ENCODE measurements at places on chromosomes 4 and X.

DNA sequence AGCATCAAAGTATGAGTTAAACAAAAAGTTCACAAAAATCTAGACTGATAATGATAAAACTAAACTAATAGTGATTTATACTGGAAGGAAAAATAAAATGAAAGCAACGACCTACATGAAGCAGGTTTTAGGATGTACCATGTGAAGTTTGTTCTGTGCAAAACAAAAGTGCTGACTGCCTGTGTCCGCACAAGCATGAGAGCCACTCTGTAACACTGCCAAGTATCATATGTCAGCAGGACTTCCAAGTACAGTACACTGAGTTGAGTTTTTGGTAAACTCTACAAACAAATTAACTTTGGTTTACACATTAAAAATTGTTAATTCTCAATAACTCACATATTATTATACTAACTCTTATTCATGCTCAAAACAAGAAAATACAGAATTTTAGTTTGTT is 459.0 kb downstream of the PDGFC start:
- peak; percentile 52 for DNase-seq

DNA sequence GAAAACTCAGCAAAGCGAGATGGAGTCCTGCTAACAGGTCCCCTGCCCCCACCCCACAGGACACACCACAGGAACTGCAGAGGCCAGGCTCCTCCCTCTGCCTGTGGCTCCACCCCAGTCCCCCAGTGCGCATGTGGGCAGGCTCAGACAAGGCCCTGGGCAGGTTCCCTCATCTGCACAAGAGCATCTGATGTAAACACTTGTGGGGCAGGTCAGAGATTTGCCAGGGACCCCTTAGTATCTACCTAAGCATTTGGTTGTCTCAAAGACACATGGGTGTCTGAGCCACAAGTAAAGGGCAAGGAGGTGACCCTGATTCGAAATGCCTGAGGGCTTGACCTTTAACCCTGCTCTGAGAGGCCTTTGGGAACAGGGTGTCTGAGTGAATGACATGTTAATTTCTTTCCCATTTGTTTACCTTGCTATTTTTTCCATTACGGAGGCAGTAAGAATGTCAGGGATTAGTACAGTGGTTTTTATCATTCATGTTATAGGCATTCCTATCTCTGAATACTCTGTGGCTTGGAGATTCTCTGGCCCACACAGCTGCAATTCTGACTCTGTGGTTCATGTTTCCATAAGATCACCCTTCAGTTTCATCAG is 85.3 kb downstream of the ZNF518B start:
- no peak for DNase-seq

- DNase-seq: peak; percentile 39
These were observed 67.9 kb upstream of the SOX3 start for GRCh38 chrX:140572724-140573123.

GRCh38 chrX:22748093-22748999 is 251.4 kb upstream of the DDX53 start:
- peak; percentile 39 for DNase-seq

DNA sequence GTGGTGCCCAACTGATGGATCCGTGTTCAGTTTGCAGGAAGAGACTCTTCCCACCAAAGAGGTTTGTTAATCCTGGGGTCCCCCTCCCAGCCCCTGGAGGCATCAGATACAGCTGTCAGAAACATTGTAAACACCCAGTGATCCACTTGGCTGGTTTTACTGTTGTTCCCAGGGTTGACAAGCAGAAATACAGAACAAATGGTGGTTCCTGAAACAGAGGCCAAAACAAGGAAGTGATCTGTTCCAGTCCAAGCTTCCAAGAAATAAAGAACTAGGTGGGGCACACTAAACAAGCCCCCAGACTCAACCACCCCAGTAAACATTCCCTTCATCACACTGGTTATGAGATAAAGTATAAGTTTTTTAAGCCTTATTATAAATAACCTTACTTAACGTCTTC is 1.4 kb downstream of the TMLHE start:
- no peak for DNase-seq

DNA sequence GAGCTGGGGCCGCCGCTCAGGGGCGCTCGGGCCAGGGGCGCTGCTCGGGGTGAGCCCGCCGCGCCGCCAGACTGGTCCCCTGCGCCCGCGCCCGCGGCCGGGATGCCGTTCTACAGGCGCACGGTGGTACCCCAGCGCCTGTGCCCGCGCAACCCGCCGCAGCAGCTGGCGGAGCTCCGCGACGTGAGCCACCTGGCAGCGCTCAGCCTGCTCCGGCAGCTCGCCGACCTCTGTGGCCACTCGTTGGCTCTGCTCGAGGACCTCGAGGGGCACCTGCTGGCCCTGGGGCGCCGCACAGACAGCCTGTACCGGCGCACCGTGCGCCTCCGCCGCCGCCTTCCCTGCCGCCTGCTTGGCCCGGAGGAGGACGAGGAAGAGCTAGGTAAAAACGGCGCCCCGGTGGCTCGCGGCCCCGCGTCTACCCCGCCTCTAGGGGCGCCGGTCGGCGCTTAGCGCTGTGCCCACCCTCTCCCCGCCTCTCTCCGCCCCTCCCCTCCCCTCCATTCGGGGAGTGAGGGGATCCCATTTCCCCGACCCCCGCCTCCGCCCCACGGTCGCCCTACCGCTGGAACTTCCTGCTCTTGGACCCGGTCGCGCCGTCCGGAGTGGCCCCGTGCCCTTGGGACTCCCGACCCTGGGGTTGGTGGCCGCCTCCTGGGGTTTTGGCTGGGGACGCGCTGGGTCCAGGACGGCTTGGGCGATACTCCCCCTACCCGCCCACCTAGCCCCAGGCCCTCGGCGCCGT is 513 bp downstream of the NHSL2 start:
- DNase-seq: no peak

- no peak for DNase-seq
These were observed 37.1 kb upstream of the GPM6B start for GRCh38 chrX:13854003-13854402.

GRCh38 chr4:1718095-1718850 is 2.9 kb downstream of the TMEM129 start:
- no peak for DNase-seq

- no peak for DNase-seq
These were observed 32.5 kb downstream of the ETDB start for GRCh38 chrX:135087867-135088266.

- peak; percentile 68 for DNase-seq
These were observed at the start of gene GPC4 for GRCh38 chrX:133415276-133416105. TSS of gene GPC4 (minus strand) at chrX:133415489. CDS start at chrX:133414965, 524 bp downstream.

DNA sequence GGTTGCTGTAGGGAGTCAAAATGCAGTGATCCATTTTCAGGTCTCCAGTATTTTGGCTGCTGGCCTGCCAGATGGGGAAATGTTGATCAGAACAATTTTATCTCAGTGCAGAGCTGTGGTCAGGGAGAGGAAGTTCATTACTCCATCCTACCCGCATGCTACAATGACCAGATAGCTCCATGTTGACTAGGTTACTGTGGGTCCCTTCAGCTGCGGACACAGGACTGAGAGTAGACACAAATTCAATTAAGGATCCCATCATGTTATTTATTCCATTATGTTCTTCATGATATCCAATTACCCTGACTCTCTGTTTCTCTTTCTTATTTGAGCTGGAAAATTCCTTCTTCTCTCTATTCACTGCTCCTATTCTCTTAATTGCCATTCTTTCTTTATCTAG is 16.3 kb downstream of the SYNPO2 start:
- no peak for DNase-seq

DNA sequence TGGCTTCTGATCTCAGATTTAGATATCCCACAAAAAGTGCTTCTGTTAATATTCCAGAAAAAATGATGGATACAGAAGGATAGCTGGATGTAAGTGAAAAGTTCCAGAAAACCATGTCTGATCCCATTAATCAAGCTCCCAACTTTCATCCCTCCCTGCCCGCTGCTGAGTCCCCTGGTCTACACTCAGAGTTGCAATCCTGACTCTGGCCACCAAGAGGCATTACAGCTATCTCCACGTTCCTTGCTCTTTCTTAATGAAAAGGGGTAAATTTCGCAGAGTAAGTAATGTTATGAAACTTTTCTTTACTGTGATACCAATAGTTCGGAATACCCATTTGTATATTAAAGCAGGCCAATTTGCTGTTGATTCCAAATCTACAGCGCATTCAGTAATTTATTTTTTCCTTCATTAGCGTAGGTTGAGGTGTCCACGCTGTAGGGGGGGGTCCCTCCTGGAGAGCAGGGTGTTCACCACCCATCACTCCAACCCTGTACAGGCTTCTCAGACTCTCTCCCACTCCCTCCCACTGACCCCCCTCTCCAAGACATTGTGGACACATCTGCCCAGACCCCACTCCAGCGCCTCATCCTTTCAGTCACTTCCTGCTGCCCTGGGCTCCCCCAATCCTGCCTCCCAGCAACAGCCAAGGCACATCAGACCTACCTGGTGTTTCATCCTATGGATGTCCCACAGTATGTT is 55.1 kb downstream of the RAB40A start:
- peak; percentile 52 for DNase-seq

DNA sequence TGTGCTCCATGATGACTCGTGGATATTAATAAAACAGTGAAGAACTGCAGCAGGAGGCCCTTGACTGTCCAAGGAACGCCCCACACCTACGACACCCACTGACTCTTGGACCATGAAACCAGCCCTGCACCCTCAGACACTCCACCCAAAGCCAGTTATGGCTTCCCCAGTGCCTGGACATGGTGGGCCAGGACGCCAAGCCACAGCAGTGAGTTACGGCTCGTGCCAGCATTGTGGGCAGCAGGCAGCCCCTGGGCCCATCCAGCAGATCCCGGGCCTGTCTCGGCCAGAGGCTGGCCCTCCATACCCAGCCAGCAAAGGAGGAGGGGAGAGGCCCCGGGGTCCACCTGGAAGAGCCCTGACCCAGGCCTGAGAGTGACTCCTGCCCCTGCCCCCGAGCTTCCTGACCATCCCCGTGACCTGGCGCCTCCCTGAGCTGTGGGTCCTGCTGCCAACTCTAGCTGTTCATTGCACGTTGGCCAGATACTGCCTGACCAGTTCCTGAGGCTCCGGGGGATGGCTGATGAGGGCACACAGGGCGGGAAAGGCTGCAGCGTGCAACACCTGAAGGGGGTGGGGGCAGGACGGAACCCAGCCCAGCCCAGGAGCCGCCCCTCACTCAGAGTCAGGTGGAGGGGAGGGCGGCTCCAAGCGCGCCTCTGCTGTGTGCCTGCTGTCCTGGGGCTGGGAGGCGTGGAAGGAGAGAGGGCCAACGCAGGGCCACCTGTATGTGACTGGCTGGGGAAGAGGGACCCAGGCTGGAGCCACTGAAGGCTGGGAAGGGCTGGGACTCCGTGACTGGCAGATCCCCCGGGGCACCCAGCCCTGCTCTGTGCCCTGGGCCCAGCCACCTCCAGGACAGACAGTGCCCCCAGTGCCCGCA is 739 bp downstream of the SLC49A3 start:
- no peak for DNase-seq

DNA sequence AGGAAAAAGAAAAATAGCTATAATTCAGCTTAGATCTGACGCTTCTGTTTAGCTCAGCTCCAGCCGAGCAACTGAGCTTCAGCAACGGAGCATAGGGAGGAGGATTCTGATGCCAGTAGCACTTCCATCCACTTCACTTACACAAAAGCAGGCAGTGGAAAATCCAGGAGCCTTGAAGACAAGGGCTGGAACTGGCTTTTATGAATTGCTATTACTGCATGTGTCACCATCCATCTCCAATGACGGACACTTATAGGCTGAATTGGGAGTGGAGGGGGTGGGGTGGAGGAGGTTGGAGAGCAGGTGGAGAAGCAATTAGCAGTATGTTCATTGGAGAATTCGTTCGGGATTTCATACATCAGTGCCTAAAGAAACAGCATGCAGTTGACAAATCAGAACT is 15.6 kb downstream of the ENOX2 start:
- no peak for DNase-seq

DNA sequence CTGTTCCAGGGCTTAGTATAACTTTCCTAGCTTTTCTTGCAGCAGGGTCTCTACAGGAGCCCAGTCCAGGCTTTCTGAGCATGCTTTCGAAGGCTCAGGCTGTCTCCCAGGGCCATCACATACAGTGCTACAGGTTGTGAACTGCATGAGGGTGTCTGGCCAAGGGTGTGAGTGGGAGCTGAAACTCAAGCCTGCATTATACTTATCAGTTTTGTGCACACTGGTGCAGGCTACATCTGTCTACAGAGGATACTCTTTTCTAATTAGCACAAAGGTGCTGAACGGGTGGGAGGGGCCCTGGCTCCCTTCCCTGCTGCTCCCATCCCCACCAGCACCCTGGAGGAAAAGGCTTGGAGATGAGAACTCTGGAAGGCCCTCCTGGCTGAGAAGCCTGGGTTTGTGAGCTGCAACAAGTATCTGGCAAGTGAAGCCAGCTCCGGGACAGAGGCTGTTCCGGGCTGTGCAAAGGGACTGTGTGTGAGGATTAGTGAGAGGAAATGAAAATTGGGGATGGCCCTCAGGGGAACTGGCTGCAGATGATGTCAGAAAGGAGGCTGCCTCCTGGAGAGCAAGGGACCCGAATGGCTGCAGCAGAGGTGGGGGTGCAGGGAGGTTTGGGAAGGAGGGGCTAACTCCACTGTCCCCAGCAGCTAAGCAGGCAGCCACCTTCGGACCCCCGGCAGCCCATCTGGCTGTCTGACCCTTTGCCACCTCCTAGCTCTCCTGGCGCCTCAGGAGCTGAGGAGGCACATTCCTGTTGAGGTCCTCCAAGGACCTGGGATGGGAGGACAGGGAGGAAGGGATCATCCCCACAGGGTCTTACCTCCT is 68.5 kb downstream of the EFNB1 start:
- DNase-seq: no peak

GRCh38 chrX:20383477-20383876 is 116.8 kb upstream of the RPS6KA3 start:
- no peak for DNase-seq

- peak; percentile 30 for DNase-seq
These were observed 161.0 kb upstream of the S100G start for GRCh38 chrX:16488959-16489358.

- DNase-seq: no peak
These were observed 556 bp downstream of the ATP5ME start for GRCh38 chr4:673349-674091.

- no peak for DNase-seq
These were observed 834.6 kb upstream of the AMOT start for GRCh38 chrX:113675278-113675677.

GRCh38 chr4:73735231-73735630 is 5.1 kb upstream of the CXCL8 start:
- DNase-seq: peak; percentile 50

DNA sequence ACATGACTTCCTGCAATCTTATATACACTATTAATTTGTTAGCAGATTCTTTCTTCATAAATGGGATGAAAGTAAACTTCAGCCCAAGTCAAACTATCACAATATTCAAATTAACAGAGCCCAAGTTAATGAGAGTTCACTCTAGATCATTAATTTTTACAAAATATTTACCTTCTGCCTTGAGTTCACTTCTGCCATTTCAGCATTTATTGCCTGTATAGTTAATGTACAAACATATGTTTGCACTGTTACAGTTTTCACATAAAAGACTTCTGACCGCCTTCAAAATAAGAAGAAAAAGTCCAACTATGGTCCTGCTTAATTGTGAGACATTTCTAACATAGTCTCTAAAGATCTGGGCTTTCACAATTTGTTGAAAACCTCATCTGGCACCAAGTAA is 46.9 kb downstream of the GPC3 start:
- no peak for DNase-seq

DNA sequence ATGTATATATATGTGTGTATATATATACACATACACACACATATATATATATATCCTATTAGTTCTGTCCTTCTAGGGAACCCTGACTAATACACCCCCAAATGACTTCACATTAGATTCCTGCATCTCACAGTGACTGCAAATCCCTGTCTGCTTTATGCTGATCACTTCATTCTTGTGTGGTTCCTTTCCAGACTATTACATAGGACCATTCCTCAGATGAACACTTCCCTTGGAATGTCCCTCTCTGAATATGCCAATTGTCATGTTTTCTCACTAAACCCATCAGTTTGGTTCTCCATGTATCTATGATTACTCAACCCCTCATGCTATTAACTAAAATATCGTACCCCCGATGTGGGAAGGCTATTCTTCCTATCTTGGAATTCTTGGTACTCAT is 605.2 kb upstream of the NR3C2 start:
- peak; percentile 10 for DNase-seq
